ENCODE measurements at places on chromosomes 2 and 18. TPM values are rescaled to one million over a fixed set of nuclear protein-coding genes. Genes with fewer than 3 reads are reported as not detected.

PGAP1 gene
- total RNA-seq = 16.4 TPM

DNA sequence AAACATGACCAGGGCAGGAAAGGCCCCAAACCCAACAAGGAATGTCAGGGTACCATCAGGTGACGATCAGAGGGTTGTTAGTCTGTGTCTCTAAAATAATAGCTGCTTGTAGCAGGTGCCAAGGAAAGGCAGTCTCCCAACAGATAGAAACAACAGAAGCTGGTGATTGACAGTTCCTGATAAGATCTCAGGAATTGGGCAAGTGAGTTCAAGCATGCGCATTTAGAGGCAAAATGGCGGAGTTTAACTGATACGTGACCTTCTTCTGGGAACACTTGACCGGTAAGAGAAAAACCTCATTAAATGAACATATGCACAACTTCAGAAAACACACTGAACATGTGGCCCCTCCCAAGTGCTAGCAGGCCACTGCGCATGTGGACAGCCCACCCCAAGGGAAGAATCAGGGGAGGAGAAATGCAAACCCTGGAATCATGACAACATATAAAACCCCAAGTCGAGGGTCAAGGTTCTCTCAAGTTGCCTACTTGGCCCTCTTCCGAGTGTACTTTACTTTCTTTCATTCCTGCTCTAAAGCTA, 664.9 kb downstream of the KCNJ3 start:
- no peak for DNase-seq

CNDP1 gene
- 0.35 TPM for total RNA-seq

B4GALT6 gene
- 10.5 TPM for total RNA-seq

DNA sequence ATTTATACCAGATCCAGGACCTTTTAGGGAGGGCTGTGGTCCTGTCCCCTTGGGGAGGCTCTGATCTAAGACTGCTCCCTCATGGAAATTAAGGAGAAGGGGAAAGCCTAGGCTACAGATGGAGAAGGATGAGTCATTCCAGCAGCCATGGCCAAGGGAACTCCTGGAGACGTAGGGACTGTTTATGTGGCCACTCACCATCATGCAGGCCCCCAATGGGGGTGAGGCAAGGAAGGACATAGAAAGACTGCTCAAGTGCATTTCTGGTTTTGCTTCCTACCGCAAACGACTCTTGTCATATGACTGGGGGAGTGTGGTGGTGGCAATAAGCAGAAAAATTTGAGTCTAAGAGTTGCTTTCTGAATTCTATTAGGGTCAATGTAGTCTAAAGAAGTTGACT, 54.0 kb upstream of the CYP1B1 start:
- DNase-seq = no peak

CNTNAP5 gene
- not detected for total RNA-seq

RAMP1 gene
- 22.1 TPM for total RNA-seq

B3GNT7 gene
- total RNA-seq = 25.3 TPM

ABCG8 gene
- total RNA-seq = 0.05 TPM

GRCh38 chr2:57397550-57398360, 648.9 kb upstream of the VRK2 start:
- no peak for DNase-seq

ASNSD1 gene
- 47.7 TPM for total RNA-seq

DNA sequence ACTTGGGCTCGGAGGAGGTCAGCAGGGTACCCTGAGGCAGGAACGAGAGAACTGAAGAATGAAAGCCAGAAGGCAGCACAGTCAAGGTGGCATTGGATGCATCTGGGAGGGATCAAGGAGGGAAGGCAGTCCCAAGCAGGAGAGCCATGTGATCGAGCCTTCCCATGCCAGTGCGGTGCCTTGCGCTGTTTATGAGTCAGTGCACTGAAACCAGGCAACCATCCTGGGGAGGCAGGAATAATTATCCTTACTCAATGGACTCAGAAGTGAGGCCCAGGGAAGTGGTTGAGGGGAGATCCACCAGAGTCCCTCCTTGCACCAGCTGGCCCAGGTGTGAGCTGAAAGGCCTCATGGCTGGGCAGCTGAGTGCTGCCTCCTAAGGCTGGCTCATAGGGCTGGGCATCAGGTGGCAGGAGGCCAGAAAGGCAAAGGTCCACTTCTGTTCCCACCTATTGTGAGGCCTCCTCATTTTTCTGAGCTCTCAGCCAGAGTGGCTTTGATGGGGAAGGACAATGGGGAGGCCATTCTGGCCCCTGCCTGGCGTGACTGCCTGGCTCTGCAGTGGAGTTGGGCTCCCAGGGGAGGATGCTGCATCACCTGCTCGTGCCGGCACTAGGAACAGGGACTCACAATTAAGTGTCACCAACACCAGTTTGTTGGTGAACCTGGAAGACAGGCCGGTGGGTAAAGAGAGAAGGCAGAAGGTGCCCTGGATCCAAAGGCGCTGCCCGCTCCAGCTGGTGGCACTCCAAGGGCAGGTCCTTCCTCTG, 82.3 kb downstream of the TFCP2L1 start:
- DNase-seq = no peak

Measured in ovary (tissue), 10 donors.